ENCODE measurements at places on chromosomes 1 and 21.

DNA sequence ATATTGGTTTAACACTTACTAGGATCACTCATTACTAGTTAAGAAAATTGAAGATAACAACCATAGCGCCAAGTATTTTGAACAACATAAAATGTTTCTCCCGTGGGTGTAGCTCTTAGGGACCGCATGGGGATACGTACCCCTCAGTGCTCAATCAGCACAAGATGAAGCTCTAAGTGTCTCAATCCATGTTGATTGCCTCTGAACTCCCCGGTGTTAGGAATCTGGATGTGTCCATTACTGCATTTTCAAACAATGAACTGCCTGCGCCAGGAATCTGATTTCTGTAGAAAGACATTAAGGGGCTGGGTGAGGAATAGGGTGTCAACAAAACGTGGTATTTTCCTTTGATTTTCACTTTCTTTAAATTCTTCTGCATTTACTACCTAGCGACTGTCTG lies 100.2 kb downstream of the LMO4 start:
- no peak for DNase-seq

DNA sequence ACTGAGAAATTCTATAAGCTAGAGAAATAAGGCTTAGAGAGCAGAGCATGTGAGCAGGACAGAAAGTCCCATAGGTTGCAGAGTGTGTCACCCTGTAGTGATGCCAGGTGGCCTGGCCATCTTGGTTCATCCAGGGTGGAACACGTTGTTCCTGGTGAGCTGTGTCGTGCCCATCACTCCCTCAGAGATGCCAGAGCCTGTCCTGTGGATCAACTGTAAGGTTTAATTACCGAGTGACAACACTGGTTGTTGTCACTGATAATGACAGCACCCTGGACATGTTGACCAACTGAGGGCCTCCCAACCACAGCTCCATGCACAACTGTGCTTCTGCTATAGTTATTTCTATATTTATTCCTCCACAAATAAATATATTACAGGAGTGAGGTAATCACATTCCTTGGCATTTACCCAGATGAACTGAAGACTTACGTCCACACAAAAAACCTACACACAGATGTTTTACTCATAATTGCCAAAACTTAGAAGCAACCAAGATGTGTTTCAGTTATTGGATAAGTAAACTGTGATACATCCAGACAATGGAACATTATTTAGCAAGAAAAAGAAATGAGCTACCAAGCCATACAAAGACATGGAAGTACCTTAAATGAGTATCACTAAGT lies 6.2 kb downstream of the C1orf198 start:
- no peak for DNase-seq

DNA sequence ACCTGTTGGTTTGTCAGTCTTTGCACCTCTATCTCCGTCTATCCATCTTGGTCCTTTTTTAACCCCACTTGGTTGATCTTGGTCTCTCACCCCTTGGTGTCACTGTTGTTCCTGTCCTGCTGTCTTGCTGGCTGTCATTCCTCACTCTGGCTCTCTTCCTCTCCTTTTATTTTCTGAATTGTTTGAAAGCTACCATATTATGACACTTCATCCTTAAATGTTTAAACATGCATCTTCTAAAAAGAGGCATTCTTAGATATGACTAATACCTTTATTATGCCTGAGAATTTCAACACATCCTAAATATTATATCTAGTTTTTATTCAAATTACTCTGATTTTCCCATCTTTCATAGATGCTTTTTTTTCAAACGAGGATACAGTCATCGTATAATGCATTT lies 37.0 kb downstream of the BACH1 start:
- DNase-seq = no peak

DNA sequence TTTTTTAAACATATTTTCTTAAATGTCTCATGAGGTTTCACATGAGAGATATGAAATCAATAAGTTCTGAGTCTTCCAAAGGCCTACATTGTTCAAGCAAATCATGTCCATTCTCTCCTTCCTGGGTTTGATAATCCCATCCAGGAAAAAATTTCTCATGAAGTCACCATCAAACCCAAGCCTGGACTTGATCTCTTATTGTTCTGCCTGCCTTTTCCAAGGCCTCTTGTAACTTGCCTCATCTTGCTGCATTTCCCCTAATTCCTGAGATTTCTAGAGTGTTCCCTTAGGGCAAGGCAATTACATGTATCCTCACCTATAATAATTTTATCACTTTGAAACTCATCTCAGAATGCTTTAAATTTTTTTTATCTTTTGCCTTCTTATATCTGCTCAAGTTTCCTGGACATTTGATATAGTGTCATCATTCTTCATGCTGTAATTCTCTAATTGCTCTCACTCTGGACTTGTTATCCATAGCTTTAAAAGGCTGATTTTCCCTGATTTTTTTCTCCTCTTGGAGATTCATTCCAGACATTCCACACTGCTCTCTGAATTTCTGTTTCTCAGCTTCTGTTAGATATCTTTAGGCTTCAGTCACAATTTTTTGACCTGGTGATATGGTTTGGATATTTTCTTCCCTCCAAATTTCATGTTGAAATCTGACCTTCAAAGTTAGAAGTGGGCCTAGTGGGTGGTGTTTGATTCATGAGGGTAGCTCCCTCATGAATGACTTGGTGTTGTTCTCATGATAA lies 126.4 kb downstream of the LRRC7 start:
- no peak for DNase-seq

Data from activated T-cell treated with anti-CD3 and anti-CD28 coated beads for 24 hours (primary cell).